Esophagus mucosa (tissue), 1 donor: ENCODE measurements at places on chromosomes 7 and 10.

- no peak for ATAC-seq
Measured at GRCh38 chr7:124799448-124799847, 33.9 kb upstream of the GPR37 start.

DNA sequence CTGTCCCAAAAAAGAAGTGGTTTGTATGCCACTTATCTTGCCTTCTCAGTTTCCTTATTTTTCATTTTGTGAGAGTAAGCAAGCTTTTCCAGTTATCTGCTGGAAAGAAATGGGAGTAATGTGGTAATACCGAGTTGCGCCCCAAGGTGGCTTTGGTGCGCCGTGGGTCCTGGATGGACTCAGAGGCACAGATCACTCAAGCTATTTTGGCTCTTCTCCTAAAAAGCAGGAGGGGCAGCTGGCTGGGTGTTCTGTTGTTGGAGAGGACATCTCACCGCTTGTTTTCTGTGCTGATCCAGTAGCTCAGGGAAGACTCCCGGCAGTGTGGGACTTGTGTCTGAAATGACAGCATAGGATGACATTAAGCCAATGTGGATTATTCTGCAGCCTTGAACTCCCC, 16.4 kb downstream of the PRKRIP1 start:
- peak; percentile 41 for ATAC-seq

GRCh38 chr7:97120713-97121457, 3.4 kb downstream of the SDHAF3 start:
- no peak for ATAC-seq

DNA sequence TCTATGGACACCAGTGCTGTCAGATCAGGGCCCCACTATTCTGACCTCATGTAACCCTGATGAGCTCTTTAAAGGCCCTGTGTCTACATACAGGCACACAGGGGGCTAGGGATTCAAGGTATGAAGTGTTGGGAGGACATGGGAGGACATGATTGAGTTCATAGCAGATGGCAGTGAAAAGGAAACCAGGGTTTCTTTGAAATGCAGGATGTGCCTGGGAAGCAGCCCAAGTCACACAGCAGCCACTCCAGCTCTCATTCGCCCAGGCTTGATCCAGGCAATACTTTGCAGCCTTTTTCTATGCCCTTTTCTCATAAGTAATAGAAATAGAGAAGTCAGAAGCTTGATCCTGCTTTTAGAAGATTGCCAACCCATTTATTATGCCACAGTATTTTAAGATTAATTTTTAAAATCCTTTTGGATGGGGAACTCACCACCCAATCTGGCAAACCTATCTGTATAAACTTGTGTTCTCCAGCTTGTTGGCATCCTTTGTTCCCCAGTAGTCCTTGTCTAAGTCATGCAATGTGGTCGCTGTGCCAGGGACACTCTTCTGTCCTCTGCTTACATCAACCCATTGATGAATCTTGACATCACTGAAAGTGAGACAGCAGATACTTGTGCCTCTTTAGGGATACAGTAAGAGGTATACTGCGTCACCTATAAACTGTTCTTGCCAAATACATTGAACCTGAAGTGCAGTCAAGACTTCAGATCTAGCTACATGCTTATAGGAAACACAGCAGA, 95.0 kb downstream of the TAF3 start:
- no peak for ATAC-seq

GRCh38 chr7:46932676-46933424, 649.1 kb downstream of the TNS3 start:
- ATAC-seq, result peak; percentile 68

DNA sequence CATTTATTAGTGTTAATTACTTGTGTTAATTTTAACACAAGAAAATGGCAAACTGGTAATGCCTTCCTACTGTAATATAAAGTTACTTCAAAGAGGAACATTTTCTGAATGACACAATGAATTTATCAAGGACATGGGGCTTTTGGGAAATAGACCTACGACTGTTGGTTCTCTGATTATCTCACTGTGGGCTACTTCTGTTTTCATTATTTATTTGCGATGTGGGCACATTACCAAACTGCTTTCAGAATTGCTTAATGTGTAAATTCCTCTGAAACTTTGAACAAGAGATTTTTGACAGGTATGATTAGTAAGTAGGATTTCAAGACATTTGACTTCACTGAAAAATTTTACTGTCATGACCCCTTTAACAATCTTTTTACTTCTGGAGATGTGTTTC, 535.6 kb downstream of the CNTNAP2 start:
- ATAC-seq, result no peak

DNA sequence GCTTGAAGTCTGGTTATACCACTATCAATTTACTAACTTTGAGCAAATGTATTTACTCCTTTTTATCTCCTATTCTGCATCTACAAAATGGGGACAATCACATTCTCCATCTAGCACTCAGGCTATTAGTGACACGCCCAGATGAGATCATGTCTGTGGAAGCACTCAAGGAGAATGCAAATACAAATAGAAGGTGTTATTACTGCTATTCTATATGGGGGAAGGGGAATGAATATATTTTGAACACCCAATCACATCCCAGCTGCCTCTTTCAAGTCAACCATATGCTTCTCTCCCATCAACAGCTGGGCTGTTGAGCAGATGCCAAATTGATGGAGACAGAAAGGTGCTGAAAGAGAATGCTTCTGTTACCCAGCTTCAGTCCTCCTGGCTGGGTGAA, 23.5 kb downstream of the SGMS1 start:
- ATAC-seq, result peak; percentile 39

GRCh38 chr7:127252377-127252713, 396 bp downstream of the GRM8 start:
- ATAC-seq, result no peak

GRCh38 chr7:138477081-138477578, 17.1 kb downstream of the TRIM24 start:
- no peak for ATAC-seq

DNA sequence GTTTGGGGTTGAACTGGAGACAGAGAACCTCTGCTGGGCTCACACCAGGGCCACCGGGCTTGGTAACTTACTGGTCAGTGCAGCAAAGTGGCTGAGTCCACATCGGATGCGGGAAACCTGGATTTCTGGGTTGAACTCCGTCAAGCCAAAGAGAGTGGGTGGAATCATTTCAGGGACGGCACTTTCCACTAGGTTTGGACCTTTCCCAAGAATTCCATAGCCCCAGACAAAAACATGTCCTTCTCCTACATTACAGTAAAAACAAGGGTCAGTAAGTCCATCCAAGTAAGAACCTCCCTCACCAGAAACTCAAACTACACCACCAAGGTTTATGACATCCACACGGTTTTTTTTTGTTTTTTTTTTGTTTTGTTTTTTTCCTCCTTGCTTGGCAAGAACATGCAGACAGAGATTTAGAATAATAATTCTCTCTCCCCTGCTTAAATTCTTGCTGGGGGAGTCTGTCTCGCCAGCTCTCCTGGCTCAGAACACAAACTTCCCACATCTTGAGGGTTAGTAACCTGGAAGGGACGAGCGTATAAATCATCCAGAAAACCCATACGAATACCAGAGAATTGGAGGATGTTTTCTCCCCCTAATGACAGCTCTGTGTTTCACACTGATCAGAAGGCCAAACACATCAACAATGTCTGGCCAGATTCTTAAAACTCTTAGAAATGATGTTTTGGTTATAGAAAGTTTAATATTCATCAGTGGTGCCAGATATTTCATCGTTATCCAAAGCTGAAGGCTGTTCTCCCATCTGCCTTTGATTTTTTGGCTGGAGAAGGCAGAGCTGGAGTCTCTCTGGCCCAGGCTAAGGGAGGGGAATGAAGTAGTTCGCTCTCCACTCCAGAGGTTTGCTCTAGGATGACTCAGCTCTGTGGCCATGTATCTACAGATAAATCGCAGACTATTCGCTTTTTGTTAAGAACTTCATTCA, 17.5 kb downstream of the RCC1L start:
- no peak for ATAC-seq

DNA sequence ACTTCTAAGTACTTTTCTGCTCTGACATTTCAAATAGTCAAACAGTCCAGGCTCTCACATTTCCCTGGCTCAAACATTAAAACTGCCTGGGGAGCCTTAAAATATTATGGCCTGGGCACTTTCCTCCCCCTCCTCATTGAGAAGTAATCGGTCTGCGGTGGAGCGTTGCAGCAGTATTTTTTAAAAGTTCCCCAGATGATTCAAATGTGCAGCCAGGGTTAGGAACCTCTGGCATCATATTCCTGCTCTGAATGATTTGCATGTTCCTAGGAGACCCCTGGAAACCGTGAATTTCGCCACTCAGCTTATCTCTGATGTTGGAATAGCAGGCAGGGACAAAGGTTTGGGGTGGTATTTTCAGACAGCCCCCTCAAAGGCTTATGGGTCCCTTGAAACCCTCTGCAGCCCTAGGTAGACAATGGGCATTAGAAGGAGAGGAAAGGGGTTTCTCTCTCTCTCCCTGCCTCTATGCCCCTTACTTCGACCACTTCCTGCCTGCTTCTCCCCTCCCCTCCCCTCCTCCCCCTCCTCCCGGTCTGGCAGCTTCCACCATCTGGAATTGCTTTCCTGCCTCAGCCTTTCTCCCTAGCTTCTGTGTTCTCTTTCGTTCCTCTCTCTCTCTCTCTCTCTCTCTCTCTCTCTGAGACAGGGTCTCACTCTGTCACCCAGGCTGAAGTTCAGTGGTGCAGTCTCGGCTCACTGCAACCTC, 622.2 kb downstream of the GALNT17 start:
- ATAC-seq, result no peak

DNA sequence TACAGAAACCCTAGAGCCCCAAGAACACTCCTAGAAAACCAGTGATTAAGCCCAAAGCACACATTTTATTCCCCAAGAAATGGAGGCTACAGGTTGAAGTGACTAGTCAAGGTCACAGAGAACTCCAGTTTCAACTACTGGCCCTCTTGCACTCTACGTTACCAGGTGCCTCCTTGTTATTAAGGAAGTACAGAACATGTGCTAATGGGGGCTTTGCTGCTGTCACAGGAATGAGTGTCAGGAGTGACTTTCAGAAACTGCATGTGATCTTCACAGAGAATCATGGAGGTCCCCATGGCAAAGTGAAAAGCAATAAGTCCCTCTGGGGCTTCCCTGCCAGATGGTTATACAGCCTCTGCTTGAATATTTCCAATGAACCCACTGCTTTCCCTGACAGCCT, 19.3 kb downstream of the JAZF1 start:
- ATAC-seq, result no peak

DNA sequence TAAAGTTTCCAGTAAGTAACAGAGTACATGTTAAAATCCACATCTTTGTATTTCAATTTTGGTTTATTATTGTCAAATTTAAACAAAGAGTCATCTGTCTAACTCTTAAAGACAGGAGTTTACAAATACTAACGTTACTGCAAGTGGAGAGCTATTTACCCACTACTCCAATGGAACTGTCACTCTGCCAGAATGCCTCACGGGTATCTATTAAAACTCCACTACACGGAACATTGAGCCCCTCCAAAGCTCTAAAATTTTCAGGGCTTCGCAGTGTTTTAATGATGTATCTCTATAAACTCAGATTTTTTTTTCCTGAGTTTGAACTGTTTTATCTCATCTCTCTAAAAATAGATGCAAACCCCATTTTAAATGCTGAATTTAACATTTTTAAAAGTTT, 388.7 kb upstream of the SEMA3A start:
- ATAC-seq, result no peak

DNA sequence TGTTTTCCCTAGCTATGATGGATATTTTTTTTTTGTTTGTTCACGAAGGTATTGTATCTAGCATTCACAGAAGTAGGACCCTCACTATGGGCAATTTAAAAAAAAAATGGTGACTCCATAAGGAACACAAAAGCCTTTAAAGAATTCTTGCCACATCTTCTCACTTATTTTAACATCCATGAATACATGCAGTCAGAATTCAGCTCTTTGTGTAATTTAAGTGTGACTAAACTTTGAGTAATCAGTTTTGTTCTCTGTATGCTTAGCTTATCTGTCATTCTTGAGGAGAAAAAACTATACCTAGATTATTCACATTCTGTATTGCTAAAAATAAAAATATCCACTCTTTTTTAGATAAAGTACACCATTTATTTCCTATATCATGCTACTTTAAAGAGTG, 313.2 kb upstream of the KCND2 start:
- ATAC-seq, result no peak

DNA sequence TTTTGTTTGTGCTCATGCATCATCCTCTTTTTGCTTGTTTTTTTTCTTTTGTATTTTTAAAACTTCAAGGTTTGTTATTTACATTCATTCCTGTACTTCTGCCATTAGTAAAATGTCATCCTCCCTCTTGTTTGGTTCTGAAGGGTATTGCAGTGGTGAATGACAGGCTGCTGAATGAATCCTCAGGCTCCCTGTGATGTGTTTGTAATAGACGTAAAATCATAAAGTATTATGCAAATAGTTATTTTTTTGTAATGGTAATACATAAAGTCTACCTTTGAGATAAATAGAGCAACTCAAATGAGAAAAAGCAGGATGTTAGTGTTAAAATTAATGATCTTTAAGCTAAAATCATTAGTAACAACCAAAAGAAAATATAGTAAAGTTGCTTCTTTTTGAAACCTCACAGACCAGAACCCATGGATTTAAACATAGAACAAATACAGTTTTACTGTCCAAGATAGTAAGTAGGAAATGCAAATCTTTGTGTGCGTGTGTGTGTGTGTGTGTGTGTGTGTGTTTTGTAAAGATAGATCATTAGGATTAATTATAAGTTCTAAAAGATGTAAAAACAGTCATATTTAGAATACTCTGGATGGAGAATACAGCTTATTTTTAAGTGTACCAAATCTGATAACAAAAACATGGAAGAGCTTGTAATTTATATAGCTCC, 4.5 kb downstream of the GLCCI1 start:
- ATAC-seq, result no peak

- ATAC-seq, result no peak
Measured at GRCh38 chr10:118873091-118873737, 118.4 kb upstream of the CACUL1 start.

DNA sequence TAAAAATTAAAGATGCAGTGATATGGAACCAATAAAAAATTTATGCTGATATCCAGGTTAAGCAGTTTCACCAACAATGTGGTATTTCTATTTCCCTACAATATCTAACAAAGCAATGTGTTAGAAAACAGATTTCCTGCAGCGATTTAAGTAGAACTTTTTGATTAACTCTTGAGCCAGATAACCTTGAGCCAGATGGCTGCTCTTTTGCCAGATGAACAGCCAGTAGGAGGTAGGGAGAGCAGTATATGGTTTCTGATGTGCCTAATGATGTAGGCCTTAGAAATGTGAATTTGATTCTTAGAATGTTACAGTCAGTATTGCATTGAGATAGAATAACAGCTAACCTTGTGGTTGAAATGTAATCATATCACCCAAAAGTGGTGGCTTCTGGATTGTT, 31.1 kb downstream of the STAMBPL1 start:
- no peak for ATAC-seq

DNA sequence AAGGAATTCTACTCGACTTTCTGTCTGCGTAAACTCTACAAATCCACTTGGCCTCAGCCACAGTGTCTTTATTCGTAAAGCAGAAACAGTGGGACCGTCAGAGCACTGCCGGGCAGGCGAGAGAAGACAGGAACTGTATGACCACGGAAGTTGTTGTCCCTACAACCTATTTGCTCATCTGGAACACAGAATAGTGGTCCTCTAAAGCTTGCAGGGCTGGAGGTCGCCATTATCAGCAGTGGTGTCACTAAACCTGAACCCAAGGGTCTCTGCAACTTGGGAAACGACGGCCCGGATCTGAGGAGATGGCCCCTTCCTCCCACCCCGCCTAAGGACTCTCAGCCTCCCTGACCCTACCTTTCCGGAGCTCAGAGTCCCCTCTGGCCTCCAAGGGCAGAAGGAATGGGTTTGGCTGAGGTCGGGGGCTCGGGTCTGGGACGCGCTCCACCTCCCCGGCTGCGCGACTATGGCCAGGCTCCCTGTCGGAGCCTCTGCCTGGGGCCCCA, 442 bp downstream of the STYXL1 start:
- peak; percentile 7 for ATAC-seq

- no peak for ATAC-seq
Measured at GRCh38 chr10:28788762-28789161, 111.4 kb downstream of the BAMBI start.
